ENCODE measurements at places on chromosomes 5 and 9.
A peak's percentile ranks its signal among the peaks of the same experiment; 100 is the strongest.

GRCh38 chr5:153508700-153509099 lies 18.2 kb downstream of the GRIA1 start:
- H3K27me3 ChIP-seq, result no peaks in the 10 kb centered on the region
- no peaks in the 10 kb centered on the region for H3K36me3 ChIP-seq
- no peak overlapping the region for H3K4me3 ChIP-seq
- no peak overlapping the region for H3K27ac ChIP-seq

DNA sequence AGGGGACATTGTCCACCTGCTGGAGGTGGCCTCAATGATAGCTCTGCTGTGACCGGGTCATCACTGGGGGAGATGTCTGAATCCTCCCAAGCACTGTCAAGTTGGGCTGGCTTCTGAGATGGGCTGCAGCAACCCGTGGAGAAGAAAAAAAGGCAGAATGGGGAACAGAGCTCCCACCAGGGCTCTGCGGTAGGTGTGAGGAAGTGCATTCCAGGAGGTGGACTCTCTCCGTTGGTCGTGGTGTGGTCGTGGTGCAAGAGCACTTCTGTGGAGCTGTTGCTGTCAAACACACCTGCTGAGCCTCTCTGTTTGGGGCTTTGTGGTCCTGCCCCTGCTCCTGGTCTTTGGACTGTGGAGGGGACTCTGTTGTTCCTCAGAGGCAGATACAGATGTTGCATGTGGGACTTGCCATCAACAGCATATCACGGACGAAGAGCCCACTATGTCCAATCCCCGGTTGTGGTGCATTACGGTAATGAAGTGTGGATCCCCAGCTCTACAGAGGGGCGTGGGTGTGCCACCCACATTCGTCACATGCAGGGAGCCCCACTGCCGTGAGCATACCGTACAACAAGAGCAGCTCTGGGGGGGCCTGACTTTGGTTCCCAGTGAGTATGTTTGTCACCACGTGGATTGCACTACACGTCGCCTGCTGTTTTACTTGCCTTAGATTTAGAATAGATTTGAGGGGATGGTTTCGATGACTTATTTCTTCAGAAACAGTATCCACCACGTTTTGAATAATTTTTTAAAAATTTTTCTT lies 36.0 kb upstream of the PITX1 start:
- no peaks in the 10 kb centered on the region for H3K27me3 ChIP-seq
- H3K27ac ChIP-seq, result no peak overlapping the region
- no peak for DNase-seq
- H3K4me3 ChIP-seq, result no peak overlapping the region
- H3K36me3 ChIP-seq, result no peaks in the 10 kb centered on the region

GRCh38 chr5:167792514-167792913 lies 498.9 kb upstream of the WWC1 start:
- DNase-seq, result no peak
- no peak overlapping the region for H3K4me3 ChIP-seq
- no peaks in the 10 kb centered on the region for H3K36me3 ChIP-seq
- H3K4me1 ChIP-seq, result no peaks in the 10 kb centered on the region
- no peak overlapping the region for H3K27ac ChIP-seq

DNA sequence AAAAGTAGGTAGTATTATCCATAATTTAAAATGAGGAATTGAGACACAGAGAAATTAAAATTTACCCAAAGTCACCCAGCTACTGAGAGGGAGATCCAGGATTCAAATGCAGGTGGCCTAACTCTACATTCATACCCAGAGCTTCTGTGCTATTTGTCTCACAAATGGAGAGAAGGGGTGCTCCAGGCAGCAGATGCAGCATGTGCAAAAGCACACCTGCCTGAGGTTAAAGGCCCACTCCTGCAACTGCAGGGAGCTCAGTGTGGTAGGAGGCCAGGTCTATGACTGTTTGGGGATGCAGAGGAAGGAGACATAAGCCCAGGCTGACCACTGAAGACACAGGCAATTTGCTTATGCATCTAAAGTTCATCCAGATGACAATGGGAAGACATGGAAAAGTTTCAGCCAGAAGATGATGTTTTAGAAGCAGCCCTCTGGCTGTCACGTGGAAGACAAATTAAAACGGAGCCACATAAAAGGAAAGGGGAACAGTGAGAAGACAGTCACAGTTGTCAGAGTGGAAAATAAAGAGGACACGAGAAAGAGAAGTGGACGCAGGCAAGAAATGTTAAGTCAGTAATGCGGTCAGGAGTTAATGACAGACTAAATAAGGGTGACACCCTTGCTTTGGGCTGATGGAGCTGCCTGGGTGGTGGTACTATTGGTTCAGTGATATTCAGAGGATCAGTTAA lies 214.7 kb downstream of the EBF1 start:
- H3K36me3 ChIP-seq, result no peaks in the 10 kb centered on the region
- DNase-seq, result no peak
- peaks cover 26% of the 10 kb centered on the region for H3K4me1 ChIP-seq
- no peaks in the 10 kb centered on the region for H3K27me3 ChIP-seq

DNA sequence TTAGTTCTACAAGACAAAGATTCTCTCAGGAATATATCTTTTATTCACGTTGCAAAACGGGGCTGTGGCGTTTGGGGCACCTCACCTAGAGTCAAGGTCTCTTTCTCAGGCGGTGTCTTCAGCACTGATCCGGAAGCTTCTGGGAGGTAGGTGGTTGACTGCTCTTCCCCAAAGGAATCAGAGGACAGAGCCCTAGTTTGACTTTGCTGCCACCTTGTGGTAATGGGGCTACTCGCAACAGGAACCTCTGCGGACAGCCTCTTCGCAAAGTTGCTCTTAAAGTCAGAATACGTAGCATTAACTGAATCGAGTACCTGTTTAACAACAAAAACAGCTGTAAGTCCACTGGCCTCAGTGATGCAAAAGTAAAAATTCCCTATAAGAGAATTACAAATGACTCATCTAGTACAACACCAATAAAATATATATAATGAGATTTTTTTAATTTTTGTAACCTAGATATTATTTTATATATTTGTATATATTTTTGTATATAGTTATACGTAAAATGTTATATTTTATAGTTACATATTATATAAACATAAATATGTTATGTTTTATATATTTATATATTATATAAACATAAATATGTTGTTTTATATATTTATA lies 13.3 kb upstream of the GPX8 start:
- H3K4me1 ChIP-seq, result no peaks in the 10 kb centered on the region
- no peaks in the 10 kb centered on the region for H3K27me3 ChIP-seq
- no peaks in the 10 kb centered on the region for H3K36me3 ChIP-seq
- H3K27ac ChIP-seq, result no peak overlapping the region
- H3K4me3 ChIP-seq, result no peak overlapping the region

DNA sequence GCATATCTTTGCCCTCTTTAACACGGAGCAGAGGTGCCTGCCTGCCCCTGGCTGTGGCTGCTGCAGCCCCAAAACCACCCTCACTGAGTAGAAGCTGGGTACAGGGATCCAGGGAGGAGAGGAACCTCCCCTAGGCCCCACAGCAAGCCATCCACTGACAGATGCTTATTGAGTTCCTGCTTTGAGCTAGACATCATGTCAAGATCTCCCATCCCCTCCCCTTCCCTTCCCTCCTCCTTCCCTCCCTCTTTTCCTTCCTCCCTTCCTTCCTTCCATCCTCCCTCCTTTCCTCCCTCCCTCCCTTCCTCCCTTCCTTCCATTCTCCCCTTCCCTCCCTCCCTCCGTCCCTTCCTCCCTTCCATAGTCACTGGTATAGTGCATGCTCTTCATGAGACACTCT lies 29.3 kb downstream of the GOLGA2 start:
- no peaks in the 10 kb centered on the region for H3K4me1 ChIP-seq
- no peak for DNase-seq
- H3K27me3 ChIP-seq, result peaks cover 43% of the 10 kb centered on the region
- no peaks in the 10 kb centered on the region for H3K36me3 ChIP-seq
- no peak overlapping the region for H3K4me3 ChIP-seq

- no peak overlapping the region for H3K27ac ChIP-seq
- H3K4me3 ChIP-seq, result no peak overlapping the region
- no peaks in the 10 kb centered on the region for H3K4me1 ChIP-seq
- no peak for DNase-seq
These were observed 237.9 kb downstream of the TMEM38B start for GRCh38 chr9:105932276-105932675.

GRCh38 chr5:89255845-89256463 lies 373.0 kb upstream of the MEF2C start:
- no peaks in the 10 kb centered on the region for H3K27me3 ChIP-seq
- DNase-seq, result no peak
- peaks cover 9% of the 10 kb centered on the region for H3K4me1 ChIP-seq
- H3K27ac ChIP-seq, result no peak overlapping the region

- DNase-seq, result no peak
- H3K27me3 ChIP-seq, result no peaks in the 10 kb centered on the region
- peaks cover 9% of the 10 kb centered on the region for H3K36me3 ChIP-seq
- no peak overlapping the region for H3K4me3 ChIP-seq
These were observed 19.1 kb downstream of the GALNT10 start for GRCh38 chr5:154209591-154210081.

- no peak overlapping the region for H3K27ac ChIP-seq
- DNase-seq, result no peak
- no peaks in the 10 kb centered on the region for H3K27me3 ChIP-seq
- no peak overlapping the region for H3K4me3 ChIP-seq
- H3K36me3 ChIP-seq, result no peaks in the 10 kb centered on the region
These were observed 100.4 kb upstream of the PAM start for GRCh38 chr5:102654559-102655349.

GRCh38 chr5:181187500-181188213 lies 17.3 kb downstream of the TRIM7 start:
- peak overlapping the region; percentile 93 for H3K4me3 ChIP-seq
- no peaks in the 10 kb centered on the region for H3K27me3 ChIP-seq
- H3K4me1 ChIP-seq, result peaks cover 22% of the 10 kb centered on the region
- H3K27ac ChIP-seq, result peak overlapping the region; percentile 93
- peak; percentile 89 for DNase-seq

- no peaks in the 10 kb centered on the region for H3K4me1 ChIP-seq
- no peaks in the 10 kb centered on the region for H3K27me3 ChIP-seq
- H3K36me3 ChIP-seq, result no peaks in the 10 kb centered on the region
- DNase-seq, result no peak
- no peak overlapping the region for H3K4me3 ChIP-seq
These were observed 201.7 kb downstream of the SGCD start for GRCh38 chr5:156528673-156529072.

- DNase-seq, result peak; percentile 42
- no peak overlapping the region for H3K27ac ChIP-seq
- no peaks in the 10 kb centered on the region for H3K27me3 ChIP-seq
- H3K4me1 ChIP-seq, result no peaks in the 10 kb centered on the region
- no peak overlapping the region for H3K4me3 ChIP-seq
These were observed 336.8 kb downstream of the GLIS3 start for GRCh38 chr9:3962971-3963642.

- peak overlapping the region; percentile 6 for H3K27ac ChIP-seq
- no peak for DNase-seq
- peaks cover 34% of the 10 kb centered on the region for H3K36me3 ChIP-seq
- H3K4me1 ChIP-seq, result peaks cover 33% of the 10 kb centered on the region
These were observed 19.1 kb downstream of the NDST1 start for GRCh38 chr5:150527038-150527437.

DNA sequence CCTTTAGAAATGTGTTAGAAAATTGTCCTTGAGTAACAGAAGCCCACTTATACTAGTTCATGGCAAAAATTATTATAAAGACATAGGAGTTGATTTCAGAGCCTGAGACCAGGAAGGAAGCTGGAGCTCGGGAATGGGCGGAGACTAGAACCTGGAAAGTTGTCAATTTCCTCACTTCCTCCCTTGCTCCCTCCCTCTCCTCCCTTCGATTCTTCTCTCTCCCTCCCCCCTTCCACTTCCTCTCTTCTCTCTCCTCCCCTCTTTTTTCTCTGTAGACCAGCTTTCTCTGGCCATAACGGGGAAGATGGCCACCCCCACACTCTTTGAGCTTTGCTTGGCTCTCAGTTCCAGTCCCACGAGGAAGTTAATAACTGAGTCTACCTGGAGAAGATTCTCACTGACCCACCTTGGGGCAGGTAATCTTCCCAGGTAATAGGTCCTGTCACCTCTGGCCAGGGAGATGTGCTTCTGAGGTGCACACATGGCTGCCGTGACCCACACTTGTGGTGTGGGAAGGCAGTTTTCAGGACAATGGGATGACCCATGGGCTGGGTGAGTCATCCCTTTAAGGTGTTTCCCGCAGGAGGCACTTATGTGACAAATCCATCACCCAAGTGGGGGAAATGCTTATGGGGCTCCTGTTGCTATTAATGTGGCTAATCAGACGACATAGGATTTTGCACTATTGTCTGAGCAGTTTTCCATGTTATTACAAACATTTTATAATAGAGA lies 78.7 kb downstream of the HSPA4 start:
- H3K4me1 ChIP-seq, result no peaks in the 10 kb centered on the region
- peak; percentile 33 for DNase-seq
- H3K4me3 ChIP-seq, result no peak overlapping the region
- no peaks in the 10 kb centered on the region for H3K27me3 ChIP-seq
- H3K27ac ChIP-seq, result no peak overlapping the region

- no peaks in the 10 kb centered on the region for H3K27me3 ChIP-seq
- DNase-seq, result no peak
- H3K27ac ChIP-seq, result peak overlapping the region; percentile 65
These were observed 12.2 kb upstream of the SLC2A6 start for GRCh38 chr9:133490865-133491655.

DNA sequence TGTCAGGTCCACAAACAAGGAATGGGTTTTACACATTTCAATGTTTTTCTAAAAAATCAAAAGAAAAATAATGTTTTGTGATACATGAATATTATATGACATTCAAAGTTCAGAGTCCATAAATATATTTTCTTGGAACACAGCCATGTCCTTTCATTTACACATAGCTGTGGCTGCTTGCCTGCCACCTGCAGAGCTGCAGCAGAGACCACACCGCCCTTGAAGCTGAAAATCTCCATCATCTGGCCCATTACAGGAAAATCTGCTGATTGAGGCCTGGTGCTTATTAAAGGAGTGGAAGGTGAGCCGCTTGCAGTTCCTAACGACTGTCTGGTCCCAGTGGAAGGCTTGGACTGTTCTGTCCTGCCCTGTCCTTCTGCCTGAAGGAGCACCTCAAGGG lies 232.6 kb upstream of the ADAMTS16 start:
- no peak overlapping the region for H3K27ac ChIP-seq
- H3K27me3 ChIP-seq, result no peaks in the 10 kb centered on the region
- H3K36me3 ChIP-seq, result no peaks in the 10 kb centered on the region
- no peak overlapping the region for H3K4me3 ChIP-seq
- no peaks in the 10 kb centered on the region for H3K4me1 ChIP-seq

DNA sequence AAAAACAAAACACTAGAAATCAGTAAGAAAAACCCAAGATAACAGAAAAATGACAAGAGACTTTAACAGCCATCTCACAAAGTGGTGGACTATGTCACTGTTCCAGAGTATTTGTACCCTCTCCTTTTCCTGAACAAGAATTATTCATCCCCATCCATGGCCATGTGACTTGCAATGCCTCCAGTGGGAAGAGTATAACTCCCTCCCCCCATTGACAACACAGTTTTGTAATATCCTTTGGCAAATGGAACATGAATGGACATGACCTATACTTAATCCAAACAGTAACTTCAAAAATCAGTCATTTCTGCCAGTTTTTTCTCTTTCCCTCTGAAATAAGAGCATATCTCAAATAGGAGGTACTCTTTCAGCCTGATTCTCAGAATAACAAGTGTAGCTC lies 33.9 kb downstream of the PTBP3 start:
- H3K36me3 ChIP-seq, result no peaks in the 10 kb centered on the region
- no peak for DNase-seq
- peaks cover 19% of the 10 kb centered on the region for H3K4me1 ChIP-seq
- H3K4me3 ChIP-seq, result no peak overlapping the region

GRCh38 chr9:132730054-132731033 lies 60.1 kb downstream of the GTF3C4 start:
- no peaks in the 10 kb centered on the region for H3K4me1 ChIP-seq
- H3K36me3 ChIP-seq, result no peaks in the 10 kb centered on the region
- no peaks in the 10 kb centered on the region for H3K27me3 ChIP-seq
- no peak overlapping the region for H3K27ac ChIP-seq

GRCh38 chr5:176535664-176536131 lies 1.5 kb downstream of the RNF44 start:
- peak overlapping the region; percentile 83 for H3K4me3 ChIP-seq
- H3K4me1 ChIP-seq, result peaks cover 43% of the 10 kb centered on the region
- H3K27me3 ChIP-seq, result no peaks in the 10 kb centered on the region
- no peak for DNase-seq

Measured in tibial artery (tissue), 4 donors.